ENCODE measurements at places on chromosomes 2 and 18.

- DNase-seq = peak; percentile 99
These were observed 156.1 kb upstream of the ID2 start for GRCh38 chr2:8525582-8526402.

DNA sequence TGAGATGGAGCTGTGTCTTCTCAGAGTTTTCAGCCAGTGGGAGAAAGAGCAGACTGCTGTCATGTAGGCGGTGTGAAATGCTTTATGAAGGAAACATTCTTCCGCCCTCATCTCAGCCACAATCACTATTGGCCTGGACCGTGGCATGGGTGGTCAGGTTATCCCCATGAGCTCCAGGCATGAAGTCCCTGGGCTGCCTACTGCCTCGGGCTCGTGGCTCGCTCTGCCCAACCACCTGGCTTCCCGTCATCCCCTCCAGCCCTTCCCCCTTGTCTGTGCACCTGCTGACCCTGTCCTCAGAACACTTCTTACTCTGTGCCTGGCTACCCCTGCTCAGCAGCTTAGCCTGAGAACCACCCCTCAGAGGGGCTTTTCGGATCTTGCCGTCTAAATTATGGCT lies 15.5 kb downstream of the COLEC11 start:
- DNase-seq = no peak

DNA sequence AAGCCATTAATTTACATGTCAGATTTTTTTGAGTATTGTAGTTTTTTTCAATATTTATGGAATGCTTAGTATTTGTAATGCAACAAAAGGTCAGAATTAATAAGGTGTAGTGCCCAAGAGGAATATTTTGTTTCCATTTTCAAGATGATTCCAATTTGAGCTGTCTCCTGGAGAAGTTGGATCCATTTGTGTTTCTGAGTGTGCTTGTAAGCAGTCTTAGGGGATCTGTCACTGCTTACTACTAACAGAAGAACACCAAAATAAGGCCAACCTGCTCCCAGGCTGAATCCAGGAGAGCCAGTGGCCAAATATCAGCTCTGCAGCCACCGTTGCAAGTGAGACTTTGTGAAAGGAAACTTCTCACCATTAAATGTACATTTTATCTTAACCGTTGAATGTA lies 129.9 kb downstream of the AGAP1 start:
- no peak for DNase-seq

DNA sequence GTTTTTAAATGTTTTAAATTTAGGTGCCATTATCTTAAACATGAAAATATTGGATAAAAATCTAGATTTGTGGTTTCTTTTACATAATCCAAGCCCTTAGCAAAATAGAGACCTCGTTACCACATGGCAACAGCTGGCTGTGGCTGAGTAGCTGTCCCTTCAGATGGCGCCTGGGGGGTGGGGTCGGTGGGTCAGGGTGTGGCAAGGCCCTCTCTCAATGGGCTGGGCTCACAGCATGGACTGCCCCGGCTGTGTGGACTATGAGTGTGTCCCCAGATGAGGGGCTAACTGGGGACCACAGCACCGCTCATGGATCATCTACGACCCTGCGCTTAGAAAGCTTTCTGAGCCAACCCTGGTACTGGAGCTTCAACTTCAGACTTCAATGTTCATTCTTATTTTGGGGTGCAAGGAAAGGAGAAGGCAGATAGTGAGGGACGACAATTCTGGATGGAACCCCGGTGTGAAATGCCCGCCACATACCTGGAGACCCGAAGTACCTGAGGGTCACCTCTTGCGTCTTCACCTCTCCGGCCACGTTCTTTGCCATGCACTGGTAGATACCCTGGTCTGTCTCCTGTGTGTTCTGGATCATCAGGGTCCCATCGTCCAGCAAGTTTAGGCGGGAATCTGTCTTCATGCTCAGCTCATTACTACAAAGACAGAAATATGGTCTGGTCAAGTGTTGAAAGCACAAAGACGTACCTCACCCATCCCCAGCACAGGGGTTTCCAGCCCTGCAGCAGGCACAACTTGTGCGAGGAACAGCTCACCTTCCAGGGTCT lies 71.0 kb downstream of the PXDN start:
- no peak for DNase-seq

DNA sequence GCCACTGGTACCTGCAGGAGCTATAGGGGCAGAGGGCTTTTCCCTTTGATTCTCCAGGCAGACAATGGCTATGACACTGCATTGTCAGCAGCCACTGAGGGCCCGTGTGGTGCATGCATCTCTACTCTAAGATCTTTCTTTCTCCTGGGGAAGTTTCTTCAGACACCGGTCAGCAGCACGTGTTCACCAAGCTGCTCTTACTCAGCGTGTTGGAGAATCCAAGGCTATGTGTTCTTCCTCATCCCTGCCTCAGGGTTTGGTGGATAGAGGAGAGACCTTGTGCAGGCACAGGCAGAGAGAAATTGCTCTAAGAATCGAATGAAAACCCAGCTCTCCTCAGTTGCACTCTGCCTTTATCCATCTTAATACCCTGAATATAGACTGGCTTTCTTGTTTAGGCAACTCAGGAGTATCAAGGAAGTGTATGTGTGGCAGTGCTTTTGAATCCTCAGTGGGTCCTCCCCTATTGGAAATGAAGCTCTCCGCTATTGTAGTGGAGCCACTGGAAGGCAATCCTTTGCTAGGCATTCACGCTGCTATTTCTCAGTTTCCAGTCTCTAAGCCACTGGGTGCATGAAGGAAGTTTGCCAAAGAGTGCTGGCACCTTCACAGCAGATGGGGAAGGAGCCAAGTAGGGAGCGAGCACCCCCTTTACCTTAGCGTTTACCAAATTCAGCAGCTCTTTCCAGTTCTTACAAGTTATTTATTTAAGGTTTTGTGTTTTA lies 86.9 kb upstream of the EML6 start:
- no peak for DNase-seq

DNA sequence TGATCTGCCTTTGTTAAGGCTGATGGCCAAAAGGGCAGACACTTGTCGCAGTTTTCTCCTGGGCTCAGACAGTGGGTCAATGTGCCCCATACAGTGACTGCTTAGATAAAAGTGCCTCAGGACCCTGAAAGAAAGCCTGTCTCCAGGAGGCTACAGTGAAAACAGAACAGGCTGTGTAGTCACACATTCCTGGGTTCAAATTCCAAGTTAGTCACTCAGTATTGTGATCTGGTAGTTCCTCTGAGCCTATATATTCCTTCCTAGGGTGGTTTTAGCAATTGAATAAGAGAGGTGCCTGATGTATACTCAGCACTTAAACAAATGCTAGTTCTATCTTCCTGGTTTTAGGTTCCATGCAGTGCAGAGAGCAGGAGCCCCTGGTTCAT lies 54.4 kb downstream of the RPL37A start:
- no peak for DNase-seq

- no peak for DNase-seq
These were observed 129.8 kb downstream of the RAPGEF4 start for GRCh38 chr2:172865422-172865821.

DNA sequence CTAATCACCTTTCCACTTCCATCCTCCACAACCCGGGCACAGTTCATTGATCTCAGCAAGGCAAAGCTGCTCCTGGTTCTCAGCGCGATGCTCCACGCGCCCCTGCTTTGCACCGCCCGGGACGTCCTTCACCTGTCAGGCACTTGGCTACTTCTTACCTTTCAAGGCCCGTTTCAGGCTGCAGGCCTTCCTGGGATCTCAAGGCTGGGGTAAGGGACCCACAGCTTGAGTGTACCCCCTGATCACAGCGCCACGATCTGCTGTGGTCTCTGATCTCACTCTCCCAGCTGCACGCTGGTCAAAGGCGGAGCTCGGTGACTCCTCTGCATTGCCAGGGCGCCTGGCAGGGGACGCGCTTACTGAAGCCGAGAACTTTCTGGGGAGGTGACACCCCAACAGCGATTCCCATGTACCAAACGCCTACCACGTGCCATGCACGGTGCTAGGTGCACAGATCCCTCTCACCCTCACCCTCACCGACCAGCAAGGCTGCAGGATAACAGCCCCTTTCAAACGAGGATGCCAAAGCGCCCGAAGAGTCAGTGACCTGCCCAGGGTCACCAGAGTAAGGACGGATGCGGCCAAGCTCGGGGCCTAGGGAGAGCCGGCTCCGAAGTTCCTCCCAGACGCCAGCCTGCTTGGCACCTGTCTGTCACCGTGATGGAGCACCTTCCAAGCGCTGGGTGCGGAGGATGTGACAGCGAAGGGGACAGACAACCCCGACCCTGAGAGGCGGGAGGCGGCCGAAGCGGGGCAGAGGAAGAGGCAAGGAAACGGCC lies 818 bp downstream of the ITGB1BP1 start:
- no peak for DNase-seq

DNA sequence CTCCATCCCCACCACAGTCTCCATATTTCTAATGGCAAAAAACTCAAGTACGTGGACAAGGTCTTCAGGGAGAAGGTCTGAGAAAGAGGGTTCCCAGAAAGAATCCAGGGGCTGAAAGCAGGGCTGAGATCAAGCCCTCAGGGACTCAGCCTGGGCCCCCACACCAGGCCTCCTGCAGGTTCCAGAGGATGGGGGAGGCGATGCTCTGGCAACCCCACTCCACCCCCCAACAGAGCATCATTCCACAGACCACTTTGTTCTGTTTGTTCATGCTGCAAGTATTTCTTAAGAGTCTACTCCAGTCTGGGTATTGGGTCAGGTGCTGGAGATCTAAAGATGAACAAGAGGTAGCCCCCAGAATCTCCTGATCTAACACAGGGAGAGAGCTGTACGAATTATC lies 32.2 kb downstream of the ZBTB7C start:
- DNase-seq = no peak

DNA sequence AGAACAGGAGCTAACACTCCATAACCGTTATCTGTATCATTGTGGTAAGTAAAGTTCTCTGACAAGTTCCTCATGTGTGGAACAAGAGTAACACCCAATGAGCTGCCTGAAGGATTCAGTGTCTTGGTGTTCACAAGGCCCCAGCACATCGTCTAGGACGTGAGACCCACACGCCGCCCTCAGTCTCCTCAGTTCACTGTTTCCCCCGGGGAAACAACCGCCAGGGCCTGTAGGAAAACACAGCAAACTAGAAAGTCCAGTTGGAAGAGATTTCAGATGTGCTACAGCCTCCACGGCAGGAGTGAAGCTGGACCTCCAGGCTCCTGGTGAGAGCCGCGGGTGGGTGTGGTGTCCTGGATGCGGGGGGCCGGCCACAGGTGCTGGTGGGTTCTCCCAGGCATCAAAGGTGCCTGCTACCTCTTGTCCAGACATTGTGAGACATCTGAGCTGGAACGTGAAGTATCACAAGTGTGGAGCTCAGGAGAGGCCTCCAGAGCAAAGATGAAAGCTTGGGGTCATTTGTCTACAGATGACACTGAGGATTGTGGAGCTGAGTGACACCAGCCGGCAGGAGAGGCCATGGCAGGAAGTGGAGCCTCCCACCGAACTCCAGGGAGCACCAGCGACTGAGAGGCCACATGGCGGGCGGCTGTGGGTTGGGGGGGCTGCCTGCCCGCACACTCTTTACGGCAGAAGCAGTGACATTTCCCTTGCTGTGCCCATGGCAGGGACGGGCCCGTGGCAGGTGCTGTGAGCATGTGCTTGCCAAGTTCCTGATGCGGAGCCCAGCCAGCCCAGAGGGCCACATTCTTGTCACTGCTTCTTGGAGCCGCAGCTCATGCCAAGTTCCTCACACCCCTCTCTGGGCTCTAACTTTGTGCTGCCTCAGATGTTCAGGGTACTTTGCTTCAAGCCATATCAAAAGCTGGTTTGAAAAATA lies 131.2 kb downstream of the TMEM18 start:
- no peak for DNase-seq

DNA sequence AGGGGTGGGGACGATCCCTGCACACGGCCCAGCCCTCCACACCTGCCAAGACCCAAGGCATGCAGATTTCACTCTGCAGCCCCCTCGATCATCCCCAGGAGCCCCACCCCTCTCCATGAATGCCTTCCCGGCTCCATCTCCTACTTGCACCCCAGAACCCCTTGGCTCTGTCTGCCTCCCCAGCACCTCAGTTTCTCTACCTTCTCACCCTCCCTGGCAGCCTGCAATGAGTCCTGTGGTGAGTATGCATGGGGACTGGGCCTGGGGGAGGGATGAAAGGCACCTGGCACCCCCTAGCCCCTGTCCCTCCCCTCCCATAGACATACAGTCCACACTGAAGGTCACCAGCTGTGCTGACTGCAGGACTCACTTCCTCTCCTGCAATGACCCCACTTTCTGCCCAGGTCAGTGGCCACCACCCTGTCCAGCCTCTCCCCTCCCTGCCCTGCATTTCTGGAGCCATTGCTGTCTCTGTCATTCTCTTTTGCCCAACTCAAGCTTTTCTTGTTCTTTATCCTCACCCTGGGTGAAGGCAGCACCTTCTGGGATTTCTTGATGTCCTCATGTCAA lies 1.0 kb downstream of the TEX51 start:
- DNase-seq = no peak

DNA sequence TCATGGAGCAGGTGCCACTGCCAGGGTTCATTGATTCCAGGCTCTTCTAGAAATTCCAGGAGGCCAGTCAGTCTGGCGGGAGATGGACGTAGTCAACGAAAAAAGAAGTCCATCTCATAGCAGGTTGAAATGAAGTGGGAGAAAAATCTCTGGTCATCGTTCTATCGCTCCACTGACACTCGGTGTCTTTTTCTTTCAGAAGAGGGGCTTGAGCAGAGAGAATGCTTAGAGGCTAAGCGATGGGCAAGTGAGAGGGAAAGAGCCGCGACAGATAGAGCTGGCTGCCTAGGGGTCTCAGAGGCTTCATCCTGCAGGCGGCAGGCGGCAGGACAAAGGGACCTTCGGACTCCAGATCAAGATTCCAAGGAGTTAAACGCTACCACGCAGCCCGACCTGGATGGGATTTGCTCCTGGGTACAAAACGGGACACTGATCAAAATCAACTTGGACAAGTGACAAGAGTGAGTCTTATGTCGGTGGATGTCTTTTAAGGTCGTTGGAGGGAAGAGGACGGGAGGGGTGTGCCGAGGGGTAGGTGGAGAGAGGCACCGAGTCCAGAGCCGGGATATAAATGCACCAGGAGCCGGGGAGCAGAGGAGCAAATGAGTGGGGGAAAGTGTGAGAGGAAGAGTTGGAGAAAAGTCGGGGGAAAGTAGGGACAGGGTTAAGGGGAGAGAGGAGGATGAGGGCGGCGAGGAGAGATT lies 677 bp upstream of the TMEM178A start:
- DNase-seq = no peak

GRCh38 chr2:125667630-125668029 lies 988.3 kb upstream of the GYPC start:
- no peak for DNase-seq
